ENCODE measurements at places on chromosomes 1 and 21.

DNA sequence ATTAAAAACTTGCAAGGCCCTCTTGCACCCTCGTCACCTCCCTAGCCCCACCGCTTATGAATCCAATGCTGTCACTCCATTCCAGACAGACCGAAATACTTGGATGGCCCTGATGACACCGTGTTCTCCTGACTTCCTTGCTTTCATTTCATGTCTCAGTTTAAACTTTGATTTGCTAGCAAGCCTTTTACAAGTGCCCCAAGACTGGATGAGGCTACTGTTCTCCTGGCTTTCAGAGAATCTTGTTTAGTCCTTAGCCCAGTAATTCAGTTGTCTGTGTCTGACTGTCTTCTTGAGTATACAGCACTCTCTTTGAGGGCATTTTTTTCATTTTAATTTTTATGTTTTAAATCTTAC, 824 bp upstream of the IFI44L start:
- no peak for DNase-seq

- DNase-seq: no peak
These were observed 66.3 kb downstream of the SIK1 start for GRCh38 chr21:43360441-43361126.

DNA sequence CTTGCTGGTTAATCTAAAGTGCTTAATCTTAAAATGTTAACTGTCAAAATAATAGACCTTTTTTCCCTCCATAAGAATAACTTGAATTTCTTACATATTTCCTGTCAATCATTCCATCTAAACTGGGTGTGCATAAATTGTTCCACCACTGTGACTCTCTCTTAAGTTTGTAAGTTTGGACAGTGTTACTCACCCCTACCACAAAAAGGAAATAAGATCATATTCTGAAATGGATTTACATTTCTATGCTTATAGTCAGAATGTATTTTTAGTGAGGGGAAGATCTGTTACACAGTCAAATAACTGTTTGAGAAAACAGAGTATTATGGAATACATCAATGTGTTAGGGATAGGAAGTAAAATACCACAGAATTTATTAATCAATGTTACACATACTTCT, 109.6 kb upstream of the DPYD start:
- DNase-seq: no peak

GRCh38 chr1:112011202-112011601, 21.7 kb upstream of the KCND3 start:
- DNase-seq: no peak

GRCh38 chr1:200240656-200241055, 169.2 kb downstream of the ZNF281 start:
- no peak for DNase-seq

DNA sequence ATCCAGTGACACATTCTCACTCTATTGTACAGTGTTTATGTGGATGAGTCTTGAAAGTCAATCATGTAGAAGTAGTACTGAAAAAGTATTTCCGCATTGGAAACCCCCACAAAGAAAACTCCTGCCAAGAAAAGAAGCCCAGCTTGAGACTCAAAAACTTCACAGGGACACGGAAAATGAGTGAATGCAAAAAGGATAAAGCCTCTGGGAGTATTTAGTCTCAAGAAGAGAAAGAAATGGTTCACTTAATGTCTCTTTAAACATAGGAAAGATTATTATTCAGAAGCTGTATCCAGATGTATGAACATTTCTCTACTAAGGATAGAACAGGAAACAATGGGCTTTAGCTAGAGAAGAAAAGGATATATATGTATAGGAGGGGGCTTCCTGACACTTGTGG, 304.5 kb downstream of the BARHL2 start:
- DNase-seq: no peak

- no peak for DNase-seq
These were observed 88.6 kb upstream of the PLXNA2 start for GRCh38 chr1:208332774-208333126.

GRCh38 chr21:41802198-41802584, 35.3 kb upstream of the RIPK4 start:
- no peak for DNase-seq

DNA sequence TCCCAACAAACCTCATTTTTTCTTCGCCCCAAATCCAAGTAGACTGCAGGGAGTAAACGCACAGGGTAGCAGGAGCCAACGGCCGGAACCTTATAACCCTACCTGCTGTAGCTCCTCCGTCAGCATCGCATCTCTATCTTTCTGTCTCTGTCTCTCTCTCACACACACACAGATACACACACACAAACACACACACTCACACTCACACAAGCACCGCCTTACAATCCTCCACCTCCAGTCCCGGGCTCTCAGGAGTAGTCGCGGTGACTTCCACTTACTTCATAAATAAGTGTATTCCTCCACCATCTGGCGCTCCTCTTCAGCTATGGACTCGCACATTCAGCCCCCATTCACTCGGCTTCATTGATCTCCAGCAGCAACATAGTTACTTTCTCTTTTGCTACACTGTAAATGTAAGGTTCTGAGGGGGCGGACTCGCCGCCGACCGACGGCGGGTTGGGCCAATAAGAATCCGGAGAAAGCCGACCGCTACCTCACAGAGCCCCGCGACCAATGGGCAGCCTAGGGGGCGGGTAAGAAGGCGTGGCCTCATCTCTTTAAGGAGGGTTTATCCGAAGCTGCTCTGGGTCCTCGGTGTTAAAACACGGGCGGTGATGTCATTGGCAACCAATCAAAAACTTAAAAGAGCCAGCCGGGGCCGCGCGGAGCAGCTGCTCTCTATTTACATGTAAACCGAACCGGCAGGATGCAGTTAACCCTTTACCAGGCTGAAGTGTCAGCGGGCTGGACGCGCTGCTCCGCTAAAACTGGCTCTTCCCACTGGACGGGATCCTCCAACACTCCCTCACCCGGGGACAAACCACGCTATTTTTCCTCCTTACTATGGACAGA, at the start of gene DUSP10:
Gene DUSP10, minus strand, starts transcription at position 387 of the 852 bp plus-strand sequence. CDS start 2,345 bp downstream, outside the sequence.
- DNase-seq: peak; percentile 99

- DNase-seq: no peak
These were observed 95.6 kb downstream of the TGFBR3 start for GRCh38 chr1:91790392-91790791.

- DNase-seq: no peak
These were observed 90.3 kb downstream of the LYST start for GRCh38 chr1:235776396-235776795.

GRCh38 chr21:15291621-15292266, 226.9 kb upstream of the NRIP1 start:
- DNase-seq: no peak

GRCh38 chr1:65949230-65949626, 156.5 kb downstream of the PDE4B start:
- DNase-seq: no peak

GRCh38 chr1:107480548-107481415, 339.9 kb downstream of the NTNG1 start:
- no peak for DNase-seq

DNA sequence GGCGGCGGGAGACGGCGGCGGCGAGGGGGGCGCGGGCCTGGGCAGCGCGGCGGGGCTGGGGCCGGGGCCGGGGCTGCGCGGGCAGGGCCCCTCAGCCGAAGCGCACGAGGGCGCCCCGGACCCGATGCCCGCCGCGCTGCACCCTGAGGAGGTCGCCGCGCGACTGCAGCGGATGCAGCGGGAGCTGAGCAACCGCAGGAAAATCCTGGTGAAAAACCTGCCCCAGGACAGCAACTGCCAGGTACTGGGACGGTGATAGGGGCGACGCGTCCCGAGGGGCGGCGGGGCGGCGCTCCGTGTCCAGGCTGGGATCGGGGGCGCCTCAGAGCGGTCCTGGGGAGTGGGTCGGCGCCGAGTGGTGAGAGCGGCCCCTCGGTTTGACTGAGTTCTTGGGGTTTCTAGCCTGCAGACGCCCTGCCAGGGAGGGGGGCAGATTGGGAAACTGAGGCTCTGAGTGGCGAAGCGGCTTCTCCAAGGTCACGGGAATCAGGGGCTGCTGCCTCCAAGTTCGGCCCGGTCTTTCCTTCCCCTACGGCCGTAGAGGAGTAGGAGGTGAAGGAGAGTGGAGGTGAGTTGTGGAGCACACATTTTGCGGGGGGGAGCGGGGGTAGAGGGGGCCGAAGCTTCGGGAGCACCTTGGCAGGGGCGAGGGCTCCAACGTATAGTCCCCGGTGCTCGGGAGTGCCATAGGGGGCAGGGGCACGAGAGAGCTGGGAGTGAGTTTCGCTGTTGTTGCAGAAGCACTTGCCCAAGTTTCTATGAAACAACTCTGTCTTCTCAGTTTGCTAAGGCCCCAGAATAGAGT, 508 bp downstream of the RAVER2 start:
- DNase-seq: no peak

- no peak for DNase-seq
These were observed 69.5 kb upstream of the TNR start for GRCh38 chr1:175812936-175813335.

DNA sequence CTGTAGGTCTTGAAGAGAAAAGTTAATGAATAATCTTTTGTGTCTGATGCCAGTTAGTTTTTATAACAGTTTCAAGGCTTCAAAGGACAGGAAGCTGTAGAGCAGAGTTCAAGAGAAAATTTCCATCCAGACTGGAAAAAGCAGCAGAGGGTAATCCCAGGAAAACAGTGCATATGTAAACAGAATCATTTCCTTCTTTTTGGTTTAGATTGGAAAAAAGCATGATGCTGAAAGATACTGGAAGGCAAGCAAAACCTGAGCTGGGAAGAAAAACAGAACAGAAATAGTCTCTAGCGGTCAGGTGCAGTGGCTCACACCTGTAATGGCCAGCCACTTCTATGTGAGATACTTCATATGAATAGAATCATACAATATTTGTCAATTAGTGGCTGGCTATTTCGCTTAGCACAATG, 71.9 kb downstream of the ZSWIM5 start:
- no peak for DNase-seq

GRCh38 chr1:244865028-244865371, 657 bp upstream of the HNRNPU start:
- peak; percentile 60 for DNase-seq

- no peak for DNase-seq
These were observed 117.7 kb upstream of the ETS2 start for GRCh38 chr21:38688068-38688467.

DNA sequence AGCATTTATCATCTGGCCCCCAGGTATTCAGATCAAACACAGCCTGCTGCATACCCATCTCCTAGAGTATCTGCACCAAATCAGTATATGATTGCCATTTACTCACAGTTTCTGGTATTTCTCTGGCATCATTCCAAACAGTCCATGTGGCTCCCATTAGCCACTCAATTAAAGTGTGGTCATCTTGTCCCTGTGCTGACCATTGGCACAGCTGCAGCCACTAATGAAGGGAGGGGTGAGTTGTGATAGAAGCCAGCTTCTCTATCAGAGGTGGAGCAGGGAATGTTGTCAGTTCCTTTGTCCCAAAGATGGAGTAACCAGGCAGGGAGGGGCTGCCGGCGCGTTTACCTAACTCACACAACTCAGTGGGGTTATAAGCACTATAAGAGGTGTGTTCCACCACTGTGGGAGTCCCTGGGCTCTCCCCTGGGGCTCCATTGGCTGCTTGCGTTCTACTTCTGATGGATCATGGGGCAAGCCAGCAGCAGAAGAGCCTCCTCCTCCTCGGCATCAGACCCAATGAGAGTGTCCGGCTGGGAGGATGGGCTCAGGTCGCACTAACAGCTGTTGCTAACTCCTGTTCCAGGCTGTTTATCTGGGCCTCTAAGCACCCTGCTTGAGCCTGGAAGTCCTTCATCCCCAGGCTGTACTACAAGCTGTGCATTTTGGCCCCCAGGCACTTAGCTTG, 108.6 kb downstream of the GDAP2 start:
- no peak for DNase-seq

GRCh38 chr1:235566084-235566483, 61.8 kb upstream of the B3GALNT2 start:
- no peak for DNase-seq

DNA sequence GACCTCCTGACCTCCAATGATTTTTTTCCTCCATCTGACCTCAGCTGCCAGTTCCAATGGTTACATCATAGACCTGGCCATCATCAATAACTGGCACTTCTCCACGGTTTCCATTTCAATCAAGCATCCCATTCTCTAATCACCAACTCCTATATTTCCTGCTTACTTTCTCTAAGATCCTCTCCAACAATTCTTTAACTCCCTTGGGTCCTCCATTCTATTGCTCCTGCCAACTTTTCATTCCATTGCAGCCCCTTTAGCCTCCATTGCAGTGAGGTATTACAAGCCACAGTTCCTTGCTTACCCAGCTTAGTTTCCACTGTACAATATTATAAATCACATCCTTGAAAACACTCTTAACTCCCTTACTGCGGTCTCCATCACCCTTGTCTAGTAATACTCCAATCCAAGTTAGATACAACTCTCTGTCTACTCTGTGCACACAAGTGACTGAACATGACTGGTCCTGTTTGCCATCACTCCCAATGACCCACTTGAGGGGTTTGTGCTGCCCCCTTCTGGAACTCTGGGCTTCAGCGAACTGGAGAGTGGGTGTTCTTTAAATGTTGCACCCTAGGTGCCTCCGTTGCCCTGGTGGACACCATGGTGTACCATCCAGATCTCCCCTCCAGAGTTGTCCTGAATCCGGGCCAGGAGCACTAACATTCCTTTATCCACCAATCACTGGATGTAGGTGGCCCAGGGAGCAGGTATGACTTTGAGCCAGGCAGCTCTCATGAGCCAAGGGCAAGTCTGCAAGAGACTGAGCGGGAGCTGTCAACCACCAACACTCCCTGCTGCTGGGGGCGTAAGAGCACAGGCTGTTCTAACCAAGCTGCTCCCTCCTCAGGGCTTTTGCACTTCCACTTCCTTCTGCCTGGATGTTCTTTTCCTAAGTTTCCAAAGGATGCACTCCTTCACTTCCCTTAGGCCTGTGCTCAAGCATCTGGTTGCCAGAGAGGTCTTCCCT, 3.7 kb upstream of the FNDC7 start:
- no peak for DNase-seq

- DNase-seq: no peak
These were observed 178.9 kb upstream of the GREM2 start for GRCh38 chr1:240790856-240791255.

DNA sequence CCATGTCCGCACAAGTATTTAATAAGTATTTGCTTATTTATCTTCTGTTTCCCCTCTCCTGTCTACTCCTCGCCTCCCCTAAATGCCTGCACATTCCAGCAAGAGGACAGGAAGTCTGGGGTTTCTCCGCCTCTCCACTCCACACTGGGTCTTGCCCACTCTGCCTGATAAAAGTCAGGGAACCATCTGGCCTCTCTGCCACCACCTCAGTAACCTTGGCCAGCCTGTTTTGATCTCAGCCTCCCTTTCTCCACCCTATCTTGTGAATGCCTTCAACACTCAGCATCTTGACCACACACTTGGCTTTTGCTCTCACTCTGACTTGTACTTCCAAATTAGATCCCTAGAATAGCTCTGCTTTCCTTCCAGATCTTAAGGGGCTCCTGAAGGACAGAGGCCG, 165.3 kb upstream of the UBE2U start:
- DNase-seq: no peak

- no peak for DNase-seq
These were observed 20.2 kb upstream of the COL6A2 start for GRCh38 chr21:46077674-46078101.

DNA sequence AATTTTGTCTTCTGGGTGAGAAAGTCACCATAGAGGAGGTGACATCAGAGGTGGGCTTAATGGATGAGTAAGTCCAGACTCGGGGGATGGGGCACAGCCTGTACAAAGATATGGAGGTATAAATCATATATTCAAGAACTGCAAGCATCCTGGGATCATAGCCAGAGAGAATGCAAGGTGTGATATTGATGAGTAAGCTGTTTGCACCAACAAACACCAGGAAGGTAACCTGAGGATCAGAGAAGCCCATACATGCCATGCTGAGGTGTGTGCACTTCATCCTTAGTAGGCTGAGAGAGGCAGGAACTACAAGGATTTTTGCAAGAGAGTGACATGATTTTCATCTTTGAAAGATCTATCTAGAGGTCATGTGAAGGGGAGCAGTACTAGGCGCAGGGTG, 306.4 kb downstream of the HHAT start:
- DNase-seq: no peak

- DNase-seq: peak; percentile 20
These were observed 9.5 kb upstream of the EXOSC10 start for GRCh38 chr1:11109047-11109760.
